Left renal pelvis (tissue), 4 donors: ENCODE measurements at places on chromosomes 2 and 18. TPM values are rescaled to one million over a fixed set of nuclear protein-coding genes. Genes with fewer than 3 reads are reported as not detected.

- no peak for DNase-seq
These were observed 91.2 kb downstream of the TWIST2 start for GRCh38 chr2:238939074-238939473.

- no peak for DNase-seq
These were observed 336.5 kb downstream of the KCNS3 start for GRCh38 chr2:18214936-18215335.

The EPB41L3 gene
- polyA plus RNA-seq, result 42.0 TPM

The CNTNAP5 gene
- polyA plus RNA-seq, result 0.07 TPM

GRCh38 chr2:161131804-161132203, 28.4 kb upstream of the TANK start:
- DNase-seq, result no peak

The DSG3 gene
- not detected for polyA plus RNA-seq

The PLCL1 gene
- polyA plus RNA-seq, result 14.9 TPM
